Body of pancreas (tissue), 4 donors: ENCODE measurements at places on chromosomes 2 and 18. TPM values are rescaled to one million over a fixed set of nuclear protein-coding genes. Genes with fewer than 3 reads are reported as not detected.
A peak's percentile ranks its signal among the peaks of the same experiment; 100 is the strongest.

IL1A gene
- not detected for total RNA-seq

CXCR1 gene
- total RNA-seq, result not detected

MROH2A gene
- total RNA-seq, result not detected

GRCh38 chr2:54602736-54603322 is 120.6 kb upstream of the EML6 start:
- DNase-seq, result no peak

DNA sequence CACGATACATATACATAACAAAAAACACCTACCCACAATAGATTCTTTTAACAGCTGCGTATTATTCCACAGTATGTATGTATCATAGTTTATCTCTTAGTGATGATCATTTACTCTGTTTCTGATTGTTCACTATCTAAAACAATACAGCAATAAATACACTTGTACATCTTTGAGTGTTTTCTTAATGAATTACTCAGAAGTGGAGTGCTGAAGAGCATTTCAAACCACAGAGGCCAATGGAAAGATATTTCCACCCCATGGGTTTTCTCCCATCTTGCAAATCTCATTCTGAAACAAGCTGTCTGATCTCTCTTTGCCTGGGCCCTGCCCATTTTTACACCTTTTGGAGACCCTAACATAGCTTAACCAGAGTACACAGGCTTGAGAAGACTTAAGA is 113.8 kb upstream of the KLF7 start:
- DNase-seq, result no peak

- no peak for DNase-seq
These were observed 35.9 kb downstream of the CCDC102B start for GRCh38 chr18:68833756-68834155.

DNA sequence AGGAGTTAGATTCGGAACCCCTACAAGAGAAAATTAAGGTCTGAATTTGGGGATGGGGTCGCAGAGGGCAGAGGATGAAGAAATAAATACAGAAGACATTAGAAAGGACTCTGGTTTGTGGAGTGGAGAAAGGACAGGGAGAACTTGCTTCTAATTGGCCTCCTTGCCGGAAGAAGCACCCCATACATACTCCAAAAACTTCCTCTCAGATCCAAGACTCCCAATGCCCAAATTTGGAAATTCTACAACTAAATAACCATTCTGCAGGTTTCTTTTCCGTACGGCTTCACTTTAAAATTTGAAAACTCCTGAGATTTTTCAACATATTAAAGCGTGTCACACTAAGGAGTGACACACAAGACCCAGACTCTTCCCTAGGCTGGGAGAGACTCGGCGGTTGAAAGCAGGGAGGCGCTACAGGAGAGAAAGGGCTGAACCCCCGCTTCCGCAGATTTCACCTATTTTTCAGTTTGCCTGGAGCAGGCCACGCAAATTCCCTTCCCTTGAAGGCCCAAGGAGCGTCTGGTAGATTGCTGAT is 478 bp downstream of the CLHC1 start:
- no peak for DNase-seq

ZNF892 gene
- 4.2 TPM for total RNA-seq

- DNase-seq, result no peak
These were observed 314.8 kb upstream of the SALL3 start for GRCh38 chr18:78664848-78665247.

DNA sequence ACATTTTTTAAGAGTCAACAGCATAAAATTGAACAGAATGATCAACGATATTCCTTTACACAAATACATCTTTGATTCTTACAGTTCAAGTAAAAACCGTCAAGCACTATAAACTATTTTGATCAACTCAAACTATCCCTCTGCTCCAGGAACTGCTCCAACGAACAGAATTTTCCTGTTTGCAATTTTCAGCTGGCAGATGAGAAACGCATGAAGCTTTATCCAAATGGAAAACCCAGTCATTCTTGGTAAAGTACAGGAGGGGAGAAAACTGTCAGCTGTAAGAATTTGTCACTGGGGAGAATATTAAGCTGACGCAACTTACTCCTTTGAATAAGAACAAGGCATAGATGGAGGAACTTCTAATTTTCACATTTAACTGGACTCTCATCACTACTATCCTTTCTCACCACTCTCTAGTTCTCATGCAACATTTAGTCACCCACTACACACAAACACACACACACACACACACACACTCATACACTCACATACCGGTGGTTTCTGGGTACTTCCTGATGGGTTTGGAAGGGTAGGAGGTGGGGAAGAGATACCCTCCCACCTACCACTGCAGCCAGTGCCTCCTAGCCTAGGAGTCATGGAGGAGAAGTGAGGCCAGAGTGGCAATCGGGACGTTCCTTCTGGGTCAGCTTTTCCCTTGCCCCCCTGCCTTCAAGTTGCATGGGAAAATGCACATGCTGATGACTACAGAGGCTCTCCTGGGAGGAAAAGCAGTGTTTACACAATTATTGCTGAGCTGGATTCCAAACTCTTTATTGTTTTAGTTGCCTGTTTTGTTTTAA is 54.0 kb upstream of the SPATS2L start:
- DNase-seq, result peak; percentile 57

SATB2 gene
- total RNA-seq, result 2.6 TPM

DNA sequence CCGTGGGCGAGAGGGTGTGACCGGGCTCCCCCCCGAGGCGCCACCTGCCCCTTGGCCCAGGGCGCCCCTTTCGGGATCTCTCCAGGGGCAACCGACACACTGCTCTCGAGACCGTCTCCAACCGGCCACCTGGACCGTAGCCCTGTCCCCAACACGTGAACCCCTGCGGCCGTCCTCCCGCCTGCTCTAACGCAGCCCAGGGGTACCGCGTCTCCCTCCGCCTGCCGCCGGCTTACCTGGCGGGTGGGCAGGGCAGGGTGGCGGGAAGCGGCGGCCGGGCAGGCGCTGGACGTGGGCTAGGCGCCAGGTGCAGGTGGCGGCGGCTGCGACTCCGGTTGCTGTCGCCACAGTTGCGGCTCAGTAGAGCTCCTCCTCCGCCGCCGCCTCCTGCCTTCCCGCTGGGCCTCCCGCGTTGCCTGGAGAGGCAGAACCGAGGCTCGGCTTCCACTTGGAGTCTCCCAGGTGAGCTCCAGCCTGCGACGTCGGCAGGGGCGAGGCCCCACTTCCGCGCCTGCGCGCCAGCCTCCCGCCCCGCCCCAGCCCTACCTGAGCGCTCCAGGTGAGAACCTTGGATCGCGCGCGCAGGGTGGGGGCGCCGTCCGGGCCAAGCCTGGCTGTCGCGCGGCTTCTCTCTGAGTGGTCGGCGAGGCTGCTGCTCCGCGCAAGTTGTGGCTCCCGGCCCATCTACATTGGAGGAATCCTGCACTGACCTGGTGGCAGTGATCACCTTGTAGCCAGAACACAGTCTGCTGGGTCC is at the start of gene GALNT3:
GALNT3 (minus strand) TSS at position 469 of the 757 bp plus-strand sequence. CDS start 23,547 bp downstream, outside the sequence.
- DNase-seq, result peak; percentile 97

DNA sequence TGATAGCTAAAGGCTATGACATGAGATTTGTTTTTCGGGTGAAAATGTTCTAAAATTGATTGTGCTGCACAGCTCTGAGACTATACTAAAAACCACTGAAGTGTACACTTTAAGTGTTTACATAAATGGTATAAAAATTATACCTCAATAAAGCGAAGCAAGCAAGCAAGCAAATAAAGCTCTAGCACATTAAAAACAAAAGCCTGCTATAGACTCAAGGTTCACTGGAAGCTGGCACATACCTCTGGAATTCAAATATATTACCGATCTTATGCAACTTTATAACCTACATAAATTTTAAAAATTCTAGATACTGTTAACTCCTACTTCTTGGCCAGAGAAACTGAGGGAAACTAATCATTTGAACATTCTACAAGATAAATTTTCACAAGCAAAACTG is 20.1 kb downstream of the PELI1 start:
- DNase-seq, result no peak

DNA sequence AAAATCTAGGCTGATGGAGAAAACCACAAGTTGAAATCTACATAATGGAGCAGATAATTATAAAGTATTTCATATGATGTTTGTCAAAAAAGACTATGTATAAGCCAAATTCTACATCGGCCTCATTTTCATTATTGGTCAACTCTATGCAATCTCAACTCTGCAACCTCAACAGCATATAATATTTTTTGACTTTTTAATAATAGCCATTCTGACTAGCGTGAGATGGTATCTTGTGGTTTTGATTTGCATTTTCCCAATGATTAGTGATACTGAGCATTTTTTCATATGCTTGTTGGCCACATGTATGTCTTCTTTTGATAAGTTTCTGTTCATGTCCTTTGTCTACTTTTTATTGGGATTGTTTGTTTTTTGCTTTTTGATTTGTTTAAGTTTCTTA is 496.1 kb upstream of the SLC39A10 start:
- DNase-seq, result no peak

DNA sequence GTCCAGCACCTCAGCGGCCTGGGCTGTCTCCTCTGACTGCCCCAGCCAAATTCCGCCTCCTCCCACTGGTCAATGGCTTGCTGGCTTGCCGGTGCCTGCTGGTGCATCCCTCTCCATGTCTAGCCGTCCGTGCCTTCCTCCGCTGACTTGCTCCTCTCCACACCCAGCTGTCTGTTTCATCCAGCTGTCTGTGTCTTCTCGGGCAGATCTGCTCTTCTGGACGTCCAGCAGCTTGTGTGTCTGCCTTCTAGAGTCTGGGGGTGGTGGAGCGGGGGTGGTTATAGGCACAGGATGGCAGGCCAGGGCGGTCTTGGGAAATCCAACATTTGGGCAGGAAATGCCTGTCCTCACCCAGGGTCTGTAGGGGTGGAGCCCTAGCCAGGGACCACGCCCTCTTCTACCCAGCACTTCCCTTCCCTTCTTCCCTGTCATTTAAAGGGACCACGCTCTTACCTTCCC is 369.2 kb downstream of the GALNT13 start:
- no peak for DNase-seq

GRCh38 chr2:110818767-110819481 is 86.6 kb downstream of the ACOXL start:
- DNase-seq, result no peak

- DNase-seq, result no peak
These were observed 236.0 kb downstream of the LDLRAD4 start for GRCh38 chr18:13454363-13455150.

HOXD13 gene
- not detected for total RNA-seq

DNA sequence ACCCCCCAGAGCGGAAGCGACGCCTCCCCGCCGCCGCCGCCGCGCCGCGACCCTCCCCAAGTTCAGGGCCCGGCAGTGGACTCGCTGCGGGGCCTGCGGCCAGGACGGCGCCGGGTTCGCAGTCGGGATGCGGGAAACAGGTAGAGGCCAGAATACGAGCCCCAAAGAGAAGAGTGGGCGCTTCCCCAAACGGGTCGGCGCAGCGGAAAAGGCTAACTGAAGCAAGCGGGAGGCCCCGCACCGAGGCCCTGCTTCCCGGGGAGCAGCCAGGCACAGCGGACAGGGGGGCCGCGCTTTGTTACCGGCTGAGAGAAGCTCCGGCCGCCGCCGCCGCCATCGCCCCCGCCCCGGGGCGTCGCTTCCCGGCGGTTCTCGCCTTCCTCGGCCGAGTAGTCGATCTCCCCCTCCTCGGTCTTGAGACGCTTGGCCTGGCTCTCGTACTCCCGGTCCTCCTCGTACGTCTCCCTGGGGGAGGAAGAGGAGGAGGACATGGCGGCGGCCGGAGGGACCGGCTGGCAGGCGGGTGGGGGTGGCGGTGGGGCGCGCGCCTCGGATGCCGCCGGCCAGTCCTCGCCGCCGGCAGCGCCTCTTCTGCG is 494 bp downstream of the HNRNPLL start:
- DNase-seq, result peak; percentile 63

- DNase-seq, result no peak
These were observed 9.4 kb downstream of the C2orf42 start for GRCh38 chr2:70181363-70181956.

DNA sequence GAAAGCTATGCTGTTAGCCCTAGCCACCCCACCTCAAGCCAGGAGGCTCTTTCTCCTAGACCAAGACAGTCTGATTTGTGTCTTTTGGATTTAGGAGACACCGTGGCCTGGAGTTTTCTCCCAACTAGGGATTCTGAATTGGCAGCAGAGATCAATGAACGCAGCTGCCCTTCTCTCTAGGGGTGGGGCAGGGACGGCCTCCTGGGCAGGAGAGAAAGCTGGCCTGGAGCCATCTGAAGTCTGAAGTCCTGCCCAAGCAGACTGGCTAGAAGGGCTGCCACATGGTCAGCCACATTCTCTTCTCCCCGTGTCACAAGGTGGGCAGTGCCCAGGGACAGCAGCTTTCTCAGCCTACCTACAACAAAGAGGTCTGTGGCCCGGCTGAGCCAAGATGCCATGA is 45.1 kb downstream of the PIEZO2 start:
- peak; percentile 55 for DNase-seq
